ENCODE measurements at places on chromosomes 6 and 20. TPM values are rescaled to one million over a fixed set of nuclear protein-coding genes. Genes with fewer than 3 reads are reported as not detected.

Gene LAMP5
- total RNA-seq: 5.2 TPM

Gene ZC2HC1B
- not detected for total RNA-seq

Gene MUC21
- total RNA-seq: not detected

Gene NTSR1
- 5.7 TPM for total RNA-seq

Gene THBS2
- 11.3 TPM for total RNA-seq

Gene PRPH2
- 3.4 TPM for total RNA-seq

Gene PPP1R10
- 17.7 TPM for total RNA-seq

Gene FAM162B
- total RNA-seq: 1.2 TPM

Gene MUCL3
- total RNA-seq: not detected

Gene SLC44A4
- not detected for total RNA-seq

Gene SEL1L2
- under 0.01 TPM for total RNA-seq

Gene SYS1
- 18.7 TPM for total RNA-seq

Gene SRMS
- not detected for total RNA-seq

Gene TRAPPC3L
- total RNA-seq: under 0.01 TPM

Gene SLC25A27
- 26.1 TPM for total RNA-seq

Gene PLA2G7
- 1.5 TPM for total RNA-seq

Gene MAP3K4
- 31.2 TPM for total RNA-seq

Gene BMP6
- 3.4 TPM for total RNA-seq

Gene CSNK2A1
- 143 TPM for total RNA-seq
